ENCODE measurements at places on chromosomes 5 and 9.

GRCh38 chr9:84067821-84068220 is 87.2 kb downstream of the RMI1 start:
- no peak for DNase-seq

DNA sequence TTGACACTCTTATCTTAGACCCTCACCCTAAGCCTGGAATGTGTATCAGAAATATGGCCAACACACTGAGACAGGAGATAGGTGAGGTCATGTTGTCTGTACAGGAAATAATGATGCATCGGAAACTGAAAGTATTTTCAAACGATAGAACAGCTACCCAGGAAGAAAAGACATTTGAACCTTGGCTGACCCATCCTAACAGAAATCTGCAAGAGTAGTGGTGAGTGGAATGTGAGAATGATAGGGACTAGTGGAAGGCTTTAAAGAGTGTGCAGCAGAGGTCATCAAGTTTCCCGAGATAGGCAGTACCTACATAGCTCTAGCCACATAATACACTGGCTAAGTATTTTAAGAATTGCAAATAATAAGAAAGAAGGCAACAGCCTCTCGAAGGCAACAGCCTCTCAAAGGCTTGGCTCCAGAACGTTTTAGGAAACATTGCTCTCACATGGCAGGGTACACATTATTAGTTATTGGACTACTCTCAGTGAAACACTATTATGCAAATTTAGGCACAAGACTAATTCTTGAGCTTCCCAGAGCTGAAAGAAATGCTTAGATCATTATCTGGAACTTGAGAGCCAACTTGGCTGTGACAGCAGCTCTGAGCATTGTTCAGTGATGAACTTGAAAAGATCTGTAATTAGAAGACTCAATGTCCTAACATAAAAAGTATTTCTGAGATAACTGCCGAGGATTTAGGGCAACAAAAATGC is 133.1 kb upstream of the FBXL7 start:
- no peak for DNase-seq

DNA sequence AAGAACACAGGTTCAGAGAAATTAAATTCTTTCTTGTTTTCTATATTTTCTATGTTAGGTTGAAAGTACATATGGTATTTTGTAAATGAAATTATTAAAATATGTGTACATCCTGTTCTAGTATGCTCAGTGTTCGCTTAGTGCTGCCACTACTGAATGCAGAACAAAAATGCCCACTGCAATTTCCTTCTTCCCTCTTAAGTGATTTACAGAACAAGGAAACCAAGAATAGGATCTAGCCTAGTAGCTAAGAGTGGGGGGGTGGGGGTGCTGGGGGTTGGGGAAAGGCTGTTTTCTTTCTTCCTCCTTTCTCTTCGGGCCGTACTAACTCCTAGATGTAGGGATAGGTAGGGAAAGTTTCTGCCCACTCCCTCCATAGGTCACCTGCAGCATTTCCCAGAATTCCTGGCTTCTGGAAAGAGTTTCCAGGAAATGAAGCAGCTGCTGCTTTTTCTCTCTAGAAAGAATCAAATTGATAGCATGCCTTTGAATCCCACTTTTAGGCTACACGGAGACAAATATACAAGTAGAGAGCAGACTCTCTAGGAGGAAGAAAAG is 15.7 kb downstream of the SPATA9 start:
- no peak for DNase-seq

GRCh38 chr9:131834721-131835120 is 94.8 kb upstream of the RAPGEF1 start:
- DNase-seq = no peak

DNA sequence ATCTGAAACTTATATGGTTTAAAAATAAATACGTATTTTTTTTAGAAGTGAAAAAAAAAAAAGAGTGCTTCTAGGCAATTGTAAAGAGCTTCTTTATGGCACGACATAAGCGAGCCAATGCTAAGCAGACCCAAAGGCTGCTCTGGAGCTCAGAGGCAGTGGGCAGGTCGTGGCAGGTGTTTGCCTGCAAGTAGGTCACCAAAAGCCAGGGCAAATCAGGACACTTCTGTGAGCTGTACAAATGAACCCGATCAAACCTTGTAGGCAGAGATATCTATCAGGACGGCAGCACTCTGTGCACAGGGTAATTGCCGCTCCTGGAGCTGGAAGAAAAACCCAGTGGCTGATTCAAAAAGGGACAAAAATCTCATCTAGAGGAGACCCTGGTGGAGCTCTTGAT is 75.9 kb downstream of the IRX2 start:
- DNase-seq = no peak

GRCh38 chr9:109639674-109640579 is 140.1 kb upstream of the PALM2AKAP2 start:
- DNase-seq = peak; percentile 53

DNA sequence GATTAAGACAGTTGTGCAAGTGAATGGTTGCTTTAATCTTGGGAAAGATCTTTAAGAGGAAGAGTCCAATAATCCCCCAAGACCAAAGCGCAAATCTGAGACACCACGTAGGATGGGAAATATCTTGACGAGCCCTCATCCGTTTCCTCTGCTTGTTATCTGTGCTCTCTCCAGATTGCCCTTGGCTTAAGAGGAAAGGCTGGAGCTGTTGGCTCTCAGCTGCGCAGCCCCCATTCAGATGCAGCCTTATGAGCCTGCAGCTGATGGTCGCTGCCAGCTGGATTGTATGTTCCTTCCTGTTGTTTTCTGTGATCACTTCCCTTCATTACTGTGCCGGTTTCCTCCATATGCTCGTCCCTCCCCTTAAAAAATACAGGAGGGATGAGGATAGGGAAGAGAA is 47.7 kb downstream of the PWWP2A start:
- DNase-seq = no peak

DNA sequence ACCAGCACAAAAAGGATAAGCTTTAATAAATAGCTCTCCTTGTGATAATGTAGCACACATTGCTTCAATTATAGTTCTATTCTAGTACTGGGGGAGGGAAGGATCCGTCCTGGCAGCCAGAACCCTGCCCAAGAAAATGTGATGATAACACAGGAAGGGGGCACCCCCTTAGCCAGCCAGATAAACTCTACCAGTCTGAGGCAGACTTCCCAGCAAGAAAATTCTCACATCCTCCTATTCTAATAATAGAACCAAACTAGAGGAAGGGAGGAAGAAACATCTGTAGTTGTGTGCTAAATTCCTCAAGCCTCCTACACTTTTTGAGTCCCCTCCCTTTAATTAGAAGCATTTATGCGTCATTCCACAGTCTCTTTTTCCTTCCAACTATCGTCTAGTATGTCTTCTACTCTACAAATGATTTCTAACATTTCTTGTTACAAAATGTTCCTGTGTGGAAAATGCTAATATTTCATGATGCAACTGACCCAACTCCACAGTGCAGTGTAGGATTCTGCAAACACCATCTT is 261.0 kb downstream of the SEMA5A start:
- no peak for DNase-seq

GRCh38 chr9:36967997-36968396 is 66.1 kb downstream of the PAX5 start:
- no peak for DNase-seq

DNA sequence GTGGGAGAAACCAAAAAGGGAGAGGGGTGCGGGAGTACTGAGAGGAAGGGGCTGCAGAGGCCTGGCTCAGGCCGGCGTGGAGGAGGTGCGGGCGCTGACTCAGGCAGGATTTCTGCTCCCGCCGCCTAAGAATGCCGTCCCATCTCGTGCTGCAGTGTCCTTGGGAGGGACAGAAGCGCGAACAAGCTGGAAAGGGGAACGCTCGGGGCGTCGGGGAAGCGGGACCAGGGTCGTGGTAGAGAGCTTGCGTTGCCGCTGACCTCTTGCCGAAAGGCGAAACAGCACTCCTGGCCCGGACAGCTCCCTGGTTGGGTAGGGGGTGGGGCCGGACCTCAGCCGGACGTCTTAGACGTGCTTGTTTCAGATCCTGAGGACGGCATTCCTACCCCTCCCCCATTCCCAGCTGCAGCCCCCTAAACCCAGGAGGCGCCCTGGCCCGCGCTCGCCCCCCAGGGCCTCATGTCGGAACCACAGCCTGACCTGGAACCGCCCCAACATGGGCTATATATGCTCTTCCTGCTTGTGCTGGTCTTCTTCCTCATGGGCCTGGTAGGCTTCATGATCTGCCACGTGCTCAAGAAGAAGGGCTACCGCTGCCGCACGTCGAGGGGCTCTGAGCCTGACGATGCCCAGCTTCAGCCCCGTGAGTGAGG is 1.1 kb downstream of the RELL2 start:
- peak; percentile 97 for DNase-seq

GRCh38 chr9:89531766-89532165 is 33.9 kb upstream of the SEMA4D start:
- DNase-seq = no peak

DNA sequence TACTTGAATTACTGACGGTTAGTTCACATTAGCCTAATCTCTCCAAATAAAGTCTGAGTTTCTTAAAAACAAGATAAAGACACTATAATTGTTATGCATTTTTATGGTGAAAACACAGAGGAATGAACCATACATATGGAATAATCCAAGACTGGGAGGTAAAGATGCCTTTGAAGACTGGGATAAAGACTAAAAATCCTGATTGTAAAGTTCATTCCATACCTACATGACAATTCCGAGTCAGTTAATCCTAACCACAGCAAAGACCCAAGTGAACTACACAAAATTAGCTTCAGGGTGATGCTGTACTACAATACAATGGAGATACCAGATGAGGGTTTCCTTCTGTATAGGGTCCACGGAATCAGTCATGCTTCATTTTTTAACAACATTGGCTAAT is 6.3 kb downstream of the AP3B1 start:
- DNase-seq = no peak

DNA sequence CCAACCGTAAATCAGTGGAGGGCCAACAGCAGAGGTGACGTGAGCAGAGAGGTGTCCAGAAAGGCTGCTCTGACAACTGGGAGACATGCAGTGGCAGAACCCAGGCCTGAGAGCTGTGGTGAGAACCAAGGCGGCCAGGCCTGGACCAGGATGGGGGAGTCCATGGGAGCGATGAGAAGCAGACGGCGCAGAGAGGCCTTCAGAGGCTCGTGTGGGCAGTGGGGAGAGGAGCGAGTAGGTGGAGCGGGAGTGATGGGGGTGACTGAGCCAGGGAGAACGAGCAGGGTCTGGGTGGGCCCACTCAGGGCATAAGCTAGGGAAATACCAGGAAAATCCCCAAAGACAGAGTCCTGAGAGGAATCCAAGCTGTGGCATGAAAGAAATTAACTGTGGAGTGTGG is 7.9 kb upstream of the IL3 start:
- DNase-seq = no peak

DNA sequence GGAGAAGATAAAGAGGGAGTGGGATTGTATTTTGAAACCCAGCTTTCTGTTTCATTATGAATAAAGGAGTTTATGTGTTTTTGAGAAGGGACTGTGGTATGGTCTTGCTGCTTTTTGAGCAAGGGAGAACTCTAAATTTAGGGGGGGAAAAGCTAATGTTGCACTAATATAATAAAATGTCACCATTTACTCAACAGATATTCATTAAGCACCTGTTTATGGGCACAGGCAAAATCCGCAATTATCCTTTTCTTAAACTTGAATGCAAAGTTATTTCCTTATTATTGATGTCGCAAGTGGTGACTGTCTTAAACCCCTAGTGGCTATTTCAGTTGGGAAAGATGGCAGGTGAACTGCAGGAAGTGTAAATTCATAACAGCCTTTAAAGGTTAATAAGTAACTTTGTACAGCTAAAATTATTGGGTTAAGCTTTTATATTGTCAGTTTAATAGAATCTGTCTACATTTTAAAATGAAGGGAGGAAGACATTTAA is 1.5 kb downstream of the CDC42SE2 start:
- DNase-seq = peak; percentile 23

GRCh38 chr5:100827481-100827889 is 75.6 kb downstream of the ST8SIA4 start:
- DNase-seq = no peak

DNA sequence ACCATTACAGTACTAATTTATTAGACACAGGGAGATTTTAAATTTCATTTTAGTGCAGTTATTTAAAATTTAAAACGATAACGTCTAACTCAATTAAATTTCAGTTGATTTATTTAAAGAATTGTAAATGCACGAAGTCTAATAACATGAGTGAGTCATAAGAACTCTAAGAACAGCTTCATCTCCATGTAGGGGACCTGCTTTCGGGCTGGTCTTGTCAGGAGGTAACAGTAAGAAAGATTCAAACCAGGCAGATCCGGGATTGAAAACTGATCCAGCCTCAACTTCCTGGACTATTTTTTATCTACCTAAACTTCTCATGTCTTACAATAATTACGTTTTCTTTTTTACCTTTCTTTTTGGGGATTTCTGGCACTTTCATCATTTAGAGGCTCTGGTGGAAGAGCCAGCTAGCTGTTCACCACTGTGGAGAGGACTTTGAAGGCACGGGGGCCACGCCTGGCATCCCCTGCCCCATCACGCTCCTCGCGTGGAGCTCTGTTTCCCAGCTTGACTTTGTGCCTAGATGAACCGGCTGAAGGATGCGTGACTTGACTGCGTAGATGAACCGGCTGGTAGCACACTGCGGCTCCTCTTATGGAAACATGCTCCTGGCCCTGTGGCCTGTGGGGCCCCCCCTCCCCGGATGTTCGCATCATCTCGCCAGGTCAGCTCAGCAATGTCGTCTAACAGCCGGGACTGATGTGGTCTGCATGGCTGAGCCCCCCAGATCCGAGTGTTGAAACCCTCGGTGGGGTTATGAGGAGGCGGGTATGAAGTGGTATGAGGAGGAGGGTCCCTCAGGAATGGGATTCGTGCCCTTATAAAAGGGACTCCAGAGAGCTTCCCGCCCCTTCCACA is 26.0 kb downstream of the NDUFS6 start:
- no peak for DNase-seq

- DNase-seq = no peak
Observed at GRCh38 chr5:134543820-134544614, 18.5 kb downstream of the JADE2 start.

DNA sequence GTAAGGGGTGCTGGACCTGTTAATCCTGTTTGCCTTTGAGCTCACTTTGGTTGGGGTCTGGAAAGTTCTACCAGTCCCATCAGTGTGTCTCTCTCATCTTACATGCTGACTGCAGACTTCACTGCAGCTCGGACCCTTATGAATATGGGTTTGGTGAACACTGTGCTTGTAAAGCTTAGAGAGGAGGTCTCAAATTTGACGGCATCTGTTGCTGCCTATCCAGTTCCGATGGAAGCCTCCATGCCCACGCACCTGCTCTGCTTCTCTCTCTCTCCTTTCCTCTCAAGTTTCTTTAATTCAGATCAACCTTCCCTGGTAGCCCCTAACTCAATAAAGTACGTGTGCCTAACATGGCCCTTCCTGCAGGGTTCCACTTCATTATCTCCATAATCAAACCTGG is 217.9 kb downstream of the HSPA4 start:
- DNase-seq = no peak

DNA sequence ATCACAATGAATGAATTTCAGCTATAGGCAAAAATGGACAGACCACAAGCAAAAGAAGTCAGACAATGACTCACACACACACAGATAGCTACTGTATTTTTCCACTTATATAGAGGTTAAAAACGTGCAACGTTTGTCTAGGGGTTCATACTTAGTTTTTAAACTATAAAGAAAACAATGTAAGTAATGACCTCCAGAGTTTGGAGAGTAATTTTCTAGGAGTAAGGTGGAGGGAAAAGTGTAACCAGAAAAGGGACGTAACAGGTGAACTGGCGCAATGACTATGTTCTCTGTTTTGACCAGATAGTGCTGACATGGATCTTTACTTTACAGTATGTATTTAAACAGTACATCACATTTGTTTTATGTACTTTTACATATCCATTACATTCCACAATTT is 51.1 kb downstream of the FNIP1 start:
- no peak for DNase-seq

Measured in GM23338 (cell line).